ENCODE measurements at places on chromosomes 2 and 18. TPM values are rescaled to one million over a fixed set of nuclear protein-coding genes. Genes with fewer than 3 reads are reported as not detected.

Gene HAAO
- 0.62 TPM for total RNA-seq

Gene PARD3B
- 5.6 TPM for total RNA-seq

Gene AGPS
- total RNA-seq = 71.3 TPM

Gene MTA3
- total RNA-seq = 37.0 TPM

Gene EGR4
- total RNA-seq = not detected

Gene ACKR3
- 20.3 TPM for total RNA-seq

GRCh38 chr2:222194669-222195068, 104.1 kb downstream of the PAX3 start:
- DNase-seq = no peak

DNA sequence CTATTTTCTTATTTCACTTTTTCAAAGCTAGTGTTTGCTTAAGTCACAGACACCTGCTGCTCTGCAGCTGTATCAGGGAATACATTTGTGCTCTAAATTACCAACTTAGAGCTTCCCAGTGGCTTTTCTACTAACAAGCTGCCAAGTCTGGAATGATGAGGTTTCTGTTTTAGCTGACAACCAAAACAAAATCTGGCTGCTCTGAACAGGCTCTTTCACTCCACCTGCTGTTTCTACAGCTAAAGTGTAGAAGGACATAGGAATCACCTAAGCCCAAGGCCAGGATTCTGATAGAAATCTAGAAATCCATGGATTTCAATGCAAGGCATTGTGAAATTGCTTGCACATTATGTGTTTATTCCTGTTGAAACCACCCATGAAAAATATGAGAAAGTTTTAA, 201.2 kb downstream of the SUCLG1 start:
- DNase-seq = no peak

- no peak for DNase-seq
Observed at GRCh38 chr18:62354151-62354550, 29.0 kb downstream of the TNFRSF11A start.

- no peak for DNase-seq
Observed at GRCh38 chr18:13233787-13234783, 15.5 kb downstream of the LDLRAD4 start.

GRCh38 chr2:133266926-133267590, 301.2 kb downstream of the NCKAP5 start:
- no peak for DNase-seq

DNA sequence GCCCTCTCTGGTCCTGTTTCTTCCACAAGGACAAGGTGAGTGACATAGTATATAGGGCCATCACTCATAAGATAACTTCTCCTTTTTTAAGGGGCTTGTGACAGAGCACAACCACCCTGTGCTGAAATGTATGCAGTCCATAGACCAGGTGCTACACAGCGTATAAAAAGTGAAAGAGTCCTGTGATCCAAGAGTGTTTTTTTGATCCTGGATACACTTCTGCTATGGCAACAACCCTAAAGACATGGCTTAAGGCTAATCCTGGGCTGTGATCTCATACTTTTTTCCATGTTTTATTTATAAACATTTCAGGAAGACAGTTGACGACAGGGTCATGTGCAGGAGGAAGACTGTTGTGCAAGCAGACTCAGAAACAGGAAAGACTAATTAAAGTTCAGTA, 400.5 kb upstream of the TCF4 start:
- no peak for DNase-seq

DNA sequence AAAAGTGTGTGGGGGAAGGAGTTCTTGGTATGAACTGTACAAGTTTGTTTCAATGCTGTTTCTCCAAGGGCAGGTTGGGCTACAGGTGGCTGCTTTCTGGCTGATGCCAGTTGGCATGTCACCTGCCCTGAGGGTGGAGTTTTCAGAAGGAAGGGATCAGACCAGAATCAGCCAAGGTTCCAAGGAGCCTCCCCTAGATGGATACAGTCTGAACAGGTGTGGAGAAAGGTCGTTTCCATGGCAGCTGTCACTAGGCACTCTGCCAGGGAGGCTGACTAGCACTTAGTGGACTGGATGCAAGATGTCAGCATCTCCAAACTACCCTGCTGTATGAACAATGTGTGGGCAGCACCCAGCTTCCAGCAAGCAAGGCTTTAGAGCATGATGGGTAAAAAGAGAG, 444.4 kb upstream of the HNRNPA3 start:
- no peak for DNase-seq

- no peak for DNase-seq
Observed at GRCh38 chr18:36392164-36392978, 94.9 kb downstream of the FHOD3 start.

DNA sequence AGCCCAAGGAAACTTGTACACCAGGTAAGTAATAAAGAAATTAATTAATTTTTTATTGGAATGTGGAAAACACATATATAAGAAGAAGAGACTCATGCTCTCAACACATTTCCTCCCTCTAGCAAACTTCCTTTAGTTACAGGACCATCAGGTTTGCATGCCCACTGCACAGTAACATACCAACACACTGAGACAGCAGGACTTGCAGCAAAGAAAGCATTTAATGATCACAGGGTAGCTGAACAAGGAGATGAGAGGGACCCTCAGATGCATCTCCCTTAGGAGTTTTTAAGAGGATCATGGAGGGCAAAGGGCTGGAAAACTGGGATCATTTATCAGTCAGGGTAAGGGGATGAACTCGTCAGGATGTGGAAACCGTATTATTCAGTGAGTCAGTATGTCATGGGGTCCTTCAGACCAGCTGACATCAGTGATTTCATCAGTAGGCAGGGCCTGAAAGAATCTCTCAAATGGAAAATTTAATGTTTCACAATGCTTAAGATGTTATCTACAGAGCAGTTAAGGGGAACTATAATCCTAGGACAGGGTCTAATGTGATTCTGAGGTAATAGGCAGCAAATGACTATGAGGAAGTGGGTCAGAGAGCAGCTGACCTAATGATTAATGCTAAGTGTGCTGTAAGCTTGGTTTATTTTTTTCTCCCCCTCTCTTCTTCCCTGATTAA, 193.8 kb upstream of the RND3 start:
- no peak for DNase-seq

DNA sequence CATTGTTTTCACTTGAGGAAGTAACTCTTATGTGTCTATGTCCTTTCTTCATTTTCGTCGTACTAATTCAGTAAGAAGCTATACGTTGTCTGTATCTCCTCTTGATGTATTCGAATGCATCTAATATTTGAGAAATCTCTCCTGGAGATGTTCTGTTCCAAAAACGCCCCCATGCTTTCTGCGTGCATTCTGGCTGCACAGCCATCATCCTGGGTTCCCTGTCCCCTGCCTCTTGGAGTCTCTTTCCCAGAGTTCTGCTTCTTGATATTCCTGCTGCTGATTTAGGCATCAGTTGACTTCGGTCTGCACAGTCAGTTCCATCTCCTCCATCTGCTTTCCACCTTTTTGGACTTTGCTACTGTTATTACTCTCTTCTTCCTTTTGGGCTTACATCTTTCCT, 13.5 kb downstream of the PNO1 start:
- DNase-seq = no peak

GRCh38 chr2:219228911-219229304, 528 bp downstream of the ATG9A start:
- no peak for DNase-seq

DNA sequence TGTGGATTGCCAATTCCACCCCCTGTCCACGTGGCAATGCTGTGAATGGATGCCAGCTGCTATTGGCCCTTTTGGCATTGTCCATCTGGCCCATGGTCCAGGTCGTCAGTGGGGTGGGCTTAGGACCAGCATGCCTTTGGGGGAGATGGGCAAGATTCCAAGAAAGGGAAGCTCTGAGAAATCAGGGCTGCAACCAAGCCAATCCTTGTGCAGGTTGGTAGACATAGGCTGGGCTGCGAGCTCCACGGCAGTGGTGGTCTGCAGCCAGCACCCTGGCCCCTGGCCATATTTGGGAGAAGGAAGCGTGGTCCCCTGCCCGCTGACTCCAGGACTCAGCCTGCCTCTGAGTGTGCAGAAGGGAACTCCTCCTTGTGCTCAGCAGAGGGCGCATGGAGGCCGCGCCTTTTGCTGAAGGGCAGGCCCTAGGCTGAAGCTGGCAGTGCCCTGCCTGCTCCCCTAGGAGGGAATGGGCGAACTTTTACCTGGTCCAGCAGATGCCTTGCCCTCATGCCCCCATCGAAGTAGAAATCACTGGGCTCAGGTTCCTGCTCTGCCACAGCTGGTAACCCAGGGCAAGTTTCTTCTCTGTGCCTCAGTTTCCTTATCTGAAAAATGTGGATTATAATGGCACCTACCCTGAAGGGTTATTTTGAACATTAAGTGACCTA, 5.4 kb downstream of the SPR start:
- peak; percentile 46 for DNase-seq

DNA sequence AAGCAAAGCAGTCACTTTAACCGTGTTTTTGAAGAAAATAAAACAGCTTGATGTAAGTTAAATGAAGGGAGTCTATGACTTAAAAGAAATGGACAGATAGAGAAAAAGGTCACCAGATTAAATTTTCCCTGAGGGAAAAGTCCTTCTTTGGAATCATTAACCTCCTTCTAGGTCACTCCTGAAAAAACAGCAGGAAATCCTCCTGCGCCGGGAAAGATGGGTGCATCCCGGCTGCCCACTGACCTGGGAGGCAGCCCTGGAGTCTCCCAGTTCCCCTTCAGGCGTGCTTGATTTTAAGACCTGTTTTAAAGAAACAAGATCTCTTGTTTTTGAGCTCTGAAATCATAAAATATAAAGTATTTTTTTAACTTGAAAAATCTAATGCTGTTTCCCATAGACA, 18.4 kb upstream of the ZNF521 start:
- DNase-seq = no peak

- DNase-seq = no peak
Observed at GRCh38 chr2:119734047-119734446, 25.7 kb upstream of the PTPN4 start.

DNA sequence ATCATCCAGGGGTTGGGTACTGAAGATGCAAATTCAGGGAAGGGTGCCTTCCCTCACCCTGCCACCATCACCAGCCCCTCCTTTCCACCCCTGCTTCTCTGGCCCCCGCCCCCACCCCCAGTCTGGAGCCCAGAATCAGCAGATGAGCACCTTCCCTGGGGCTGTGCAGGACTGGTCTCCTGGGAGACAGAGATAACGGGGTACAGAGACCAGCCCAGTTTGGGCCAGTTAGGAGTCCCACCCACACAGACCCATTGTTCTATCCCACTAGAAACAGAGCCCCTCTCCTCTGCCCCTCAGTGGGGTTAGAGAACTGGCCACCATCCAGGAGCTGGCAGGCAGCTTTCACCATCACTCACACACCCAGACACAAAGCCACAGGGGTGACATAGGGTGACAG, 4.5 kb upstream of the CRYBA2 start:
- no peak for DNase-seq

DNA sequence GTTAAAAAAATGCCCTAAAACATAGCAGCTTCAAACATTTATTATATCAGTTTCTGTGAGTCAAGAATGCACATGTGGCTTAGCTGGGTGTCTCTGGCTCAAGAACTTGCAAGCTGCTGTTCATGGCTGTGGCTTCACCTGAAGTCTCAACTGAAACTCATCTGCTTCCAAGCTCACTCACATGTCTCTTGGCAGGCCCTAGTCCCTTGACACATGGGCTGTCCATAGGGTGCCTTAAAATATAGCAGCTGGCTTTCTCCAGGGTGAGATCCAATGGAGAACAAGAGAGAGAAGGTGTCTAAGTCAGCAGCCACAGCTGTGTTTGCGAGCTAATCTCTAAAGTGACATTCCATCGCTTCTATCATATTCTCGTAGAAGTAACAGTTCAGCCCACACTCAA, 152.8 kb downstream of the DSEL start:
- DNase-seq = no peak
